ENCODE measurements at places on chromosomes 2 and 18.

DNA sequence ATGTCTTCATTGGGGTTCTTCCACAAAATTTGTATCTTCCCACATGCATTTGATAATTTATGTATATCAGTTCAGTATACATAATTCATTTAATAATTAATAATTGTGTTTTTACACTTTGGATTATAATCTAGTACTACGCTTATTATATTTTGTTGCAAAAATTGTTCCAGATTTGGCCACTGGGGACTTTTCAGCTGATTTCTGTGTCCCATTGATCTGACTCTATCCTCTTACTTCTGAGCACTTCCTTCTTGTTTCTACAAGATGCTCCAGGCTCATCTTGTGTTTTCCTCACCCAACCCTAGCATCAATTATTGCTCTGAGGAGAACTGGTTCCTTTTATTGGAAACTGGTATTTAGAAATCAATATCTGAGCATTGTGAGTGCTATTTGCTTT is 215.3 kb upstream of the CDH19 start:
- DNase-seq: peak; percentile 41

DNA sequence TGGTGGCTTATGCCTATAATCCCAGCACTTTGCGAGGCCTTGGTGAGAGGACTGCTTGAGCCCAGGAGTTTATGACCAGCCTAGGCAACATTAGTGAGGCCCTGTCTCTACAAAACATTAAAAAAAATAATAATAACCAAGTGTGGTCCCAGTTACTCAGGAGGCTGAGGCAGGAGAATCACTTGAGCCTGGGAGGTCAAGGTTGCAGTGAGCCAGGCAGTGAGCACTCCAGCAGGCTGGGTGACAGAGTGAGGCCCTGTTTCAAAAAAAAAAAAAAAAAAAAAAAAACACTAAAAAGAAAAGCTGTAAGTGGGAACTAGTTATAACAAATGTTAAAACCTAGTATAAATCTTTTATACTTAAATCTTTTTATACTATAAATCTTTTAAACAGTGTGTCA is 146.2 kb upstream of the ITGA4 start:
- no peak for DNase-seq

GRCh38 chr18:49894517-49895226 is 81.3 kb upstream of the ACAA2 start:
- DNase-seq: peak; percentile 63

GRCh38 chr2:62774555-62775366 is 69.2 kb downstream of the EHBP1 start:
- DNase-seq: peak; percentile 71

GRCh38 chr2:73892631-73893329 is at the start of gene ACTG2:
ACTG2 (plus strand) TSS chr2:73893008; CDS start chr2:73901312, 8,304 bp downstream.
- no peak for DNase-seq

- peak; percentile 48 for DNase-seq
Measured at GRCh38 chr18:48402953-48403352, 6.2 kb downstream of the ZBTB7C start.
